ELR (cell line): ENCODE measurements at places on chromosomes 5 and 9.
A peak's percentile ranks its signal among the peaks of the same experiment; 100 is the strongest.

- DNase-seq: peak; percentile 49
These were observed 292.8 kb downstream of the YTHDC2 start for GRCh38 chr5:113806250-113806649.

DNA sequence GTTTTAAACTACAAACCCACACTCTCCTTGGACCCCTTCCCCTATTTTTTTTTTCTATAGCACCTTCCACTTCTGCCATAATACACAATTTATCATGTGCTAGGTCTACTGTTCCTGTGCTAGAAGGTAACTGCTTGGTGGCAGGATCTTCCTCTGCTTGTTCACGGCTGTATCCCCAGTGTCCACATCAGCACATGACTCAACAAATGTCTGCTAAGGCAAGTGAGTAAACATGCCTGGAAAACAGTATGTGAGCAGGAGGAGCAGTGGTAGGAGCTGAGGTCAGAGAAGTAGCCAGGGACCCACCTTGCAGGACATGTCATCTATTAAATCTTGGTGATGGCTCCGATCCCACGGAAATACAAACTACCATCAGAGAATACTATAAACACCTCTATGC, 79.4 kb downstream of the AUH start:
- DNase-seq: peak; percentile 66

GRCh38 chr9:94859226-94859625, 132.7 kb downstream of the AOPEP start:
- no peak for DNase-seq

DNA sequence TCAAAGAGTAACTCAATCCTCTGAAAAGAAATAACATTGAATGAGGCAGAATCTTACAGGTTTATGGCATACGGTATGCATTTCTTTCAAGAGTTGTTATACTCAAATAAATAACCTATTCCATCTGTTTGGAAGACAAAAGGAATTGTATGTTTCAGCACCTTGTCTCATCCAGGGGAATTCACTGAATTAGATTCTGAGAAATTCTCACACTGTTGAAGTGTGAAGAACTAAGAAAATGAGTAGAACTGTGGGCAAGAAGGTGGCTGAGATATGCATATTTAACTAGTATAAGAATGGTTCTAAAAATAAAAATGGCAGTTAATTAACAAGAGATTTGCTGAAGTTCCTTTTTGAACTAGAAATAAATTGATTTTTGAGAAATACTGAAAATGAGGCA, 279.3 kb upstream of the DAP start:
- DNase-seq: no peak

GRCh38 chr9:74762950-74763349, 124.8 kb downstream of the TRPM6 start:
- DNase-seq: no peak
